ENCODE measurements at places on chromosomes 2 and 18. TPM values are rescaled to one million over a fixed set of nuclear protein-coding genes. Genes with fewer than 3 reads are reported as not detected.

GRCh38 chr2:216373896-216374295 lies 1.6 kb upstream of the MARCHF4 start:
- no peak overlapping the region for H3K4me3 ChIP-seq
- H3K4me1 ChIP-seq = peaks cover 12% of the 10 kb centered on the region
- peaks cover 22% of the 10 kb centered on the region for H3K27me3 ChIP-seq
- no peak overlapping the region for H3K27ac ChIP-seq
- no peaks in the 10 kb centered on the region for H3K36me3 ChIP-seq
- no peak for DNase-seq

GRCh38 chr2:213232649-213233437 lies 51.4 kb upstream of the SPAG16 start:
- H3K27me3 ChIP-seq = peaks cover 28% of the 10 kb centered on the region
- no peaks in the 10 kb centered on the region for H3K4me1 ChIP-seq
- no peak overlapping the region for H3K4me3 ChIP-seq
- DNase-seq = no peak
- H3K36me3 ChIP-seq = no peaks in the 10 kb centered on the region
- H3K27ac ChIP-seq = no peak overlapping the region

Gene LAMA1
- 0.18 TPM for total RNA-seq

Gene GPBAR1
- total RNA-seq = 0.22 TPM

Gene DYNAP
- not detected for total RNA-seq

Gene KIF5C
- total RNA-seq = 9.1 TPM

GRCh38 chr2:84652431-84652830 lies 136.1 kb downstream of the DNAH6 start:
- H3K27me3 ChIP-seq = no peaks in the 10 kb centered on the region
- H3K4me1 ChIP-seq = no peaks in the 10 kb centered on the region
- no peak for DNase-seq

DNA sequence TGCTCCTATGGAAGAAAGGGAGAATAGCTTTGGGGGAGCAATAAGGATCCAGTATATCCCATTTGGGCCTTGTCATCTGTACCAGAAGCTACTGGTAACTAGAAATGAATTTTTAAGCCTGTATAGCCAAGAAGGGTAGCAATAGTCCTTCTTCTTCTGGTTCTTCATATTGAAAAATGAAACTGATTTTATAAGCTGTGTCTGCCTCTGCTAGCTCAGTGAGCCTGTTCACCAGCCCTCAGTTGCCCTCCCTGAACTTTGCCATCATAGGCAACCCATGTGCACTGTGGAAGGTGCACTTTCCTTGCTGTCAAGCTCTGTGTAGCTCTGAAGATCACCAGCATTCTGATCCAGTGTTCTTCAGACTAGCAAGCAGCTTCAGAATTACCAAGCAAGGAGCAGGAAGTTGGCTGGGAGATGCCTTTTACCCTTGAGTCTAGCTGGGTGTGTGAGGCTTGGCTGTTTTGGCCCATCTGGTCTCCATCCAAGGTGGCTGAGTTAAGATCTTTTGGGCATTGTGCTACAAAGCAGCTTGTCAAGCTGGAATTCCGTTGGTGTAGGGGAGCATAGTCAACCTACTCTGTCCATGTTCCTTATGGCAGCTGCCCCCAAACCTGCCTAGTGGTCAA lies 55.8 kb upstream of the MGAT5 start:
- H3K4me3 ChIP-seq = no peak overlapping the region
- no peak for DNase-seq
- no peak overlapping the region for H3K27ac ChIP-seq

Gene KIF3C
- total RNA-seq = 5.8 TPM

DNA sequence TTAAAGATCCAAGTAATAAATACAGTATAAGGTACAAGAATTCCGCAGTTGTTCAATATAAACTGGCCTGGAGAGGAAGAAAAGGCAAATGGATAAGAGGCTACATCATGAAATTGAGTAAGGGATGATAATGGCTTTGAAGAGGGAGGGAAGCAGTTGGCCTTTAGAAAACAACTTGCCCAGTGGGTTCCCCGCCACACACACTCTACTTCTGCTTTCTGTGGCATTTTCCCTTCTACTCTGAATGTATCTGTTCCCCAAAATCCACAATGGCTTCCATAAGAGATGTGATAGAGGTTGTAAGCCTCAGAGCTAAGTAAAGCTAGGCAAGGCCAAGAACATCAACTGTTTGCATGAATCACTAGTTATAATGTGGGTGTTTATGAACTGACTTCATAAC lies 221.3 kb downstream of the MBD2 start:
- H3K4me1 ChIP-seq = no peaks in the 10 kb centered on the region
- no peaks in the 10 kb centered on the region for H3K36me3 ChIP-seq
- no peak overlapping the region for H3K27ac ChIP-seq
- no peak for DNase-seq
